Activated CD4-positive, alpha-beta T cell treated with anti-CD3 and anti-CD28 coated beads, Interleukin-2, amount 50 U/mL, for 24 hours (primary cell): ENCODE measurements at places on chromosomes 2 and 18.
A peak's percentile ranks its signal among the peaks of the same experiment; 100 is the strongest.

DNA sequence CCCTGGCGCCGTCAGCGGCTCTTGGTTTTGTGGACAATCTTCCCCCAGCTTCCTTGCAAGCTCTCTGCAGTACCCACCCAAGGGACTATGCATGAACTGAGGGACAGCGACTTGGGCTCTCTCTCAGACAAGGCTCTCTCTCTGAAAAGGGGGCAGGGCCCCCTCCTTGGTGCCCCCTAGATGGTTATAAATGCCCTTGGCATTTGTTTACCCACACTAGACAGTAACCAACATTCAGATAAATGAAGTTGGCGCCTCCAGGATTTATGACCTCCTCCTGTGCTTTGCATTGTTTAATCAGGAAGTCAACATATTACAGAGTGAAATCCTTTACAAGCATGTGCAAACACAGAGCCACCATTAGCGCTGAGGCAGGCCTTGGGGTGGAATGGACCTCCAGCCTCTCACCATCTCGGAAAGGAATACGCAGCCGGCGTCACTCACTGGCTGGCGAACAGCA, 547.4 kb upstream of the ID2 start:
- no peak for DNase-seq

GRCh38 chr2:135792401-135793150, 44.4 kb downstream of the LCT start:
- no peak for DNase-seq

DNA sequence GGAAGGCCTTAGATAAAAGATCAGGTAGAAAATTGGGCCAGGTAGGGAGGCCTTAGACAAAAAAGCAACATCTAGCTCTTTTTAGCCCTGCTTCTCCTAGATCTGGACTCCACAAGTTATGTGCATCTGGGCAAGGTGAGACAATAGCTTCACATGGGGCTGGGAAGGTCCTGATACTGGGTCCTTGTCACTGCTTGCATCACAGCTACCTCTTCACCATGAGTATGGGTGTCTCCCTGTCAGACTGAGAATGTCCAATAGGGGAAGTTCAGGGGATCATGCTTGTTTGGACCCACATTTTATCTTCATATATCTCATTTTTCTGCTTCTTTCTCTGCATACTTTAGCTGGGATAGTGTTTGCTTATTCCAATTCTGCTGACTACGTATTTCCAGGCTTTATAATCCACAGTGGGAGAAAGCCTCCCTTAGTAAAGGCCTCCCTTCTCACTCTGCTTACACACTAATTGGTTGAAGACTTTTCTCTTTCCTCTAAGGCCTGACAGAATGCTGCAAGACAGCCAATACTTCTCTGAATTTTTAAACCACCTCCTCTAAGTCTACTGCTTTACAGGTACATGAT, 189.6 kb downstream of the CYRIA start:
- no peak for DNase-seq

- peak; percentile 30 for DNase-seq
Measured at GRCh38 chr2:160493227-160494028, at the start of gene RBMS1. Gene RBMS1, minus strand, starts transcription at chr2:160493807. Its CDS starts 444 bp downstream, at chr2:160493363.

- DNase-seq: no peak
Measured at GRCh38 chr2:6975988-6976387, 58.8 kb downstream of the RNF144A start.

DNA sequence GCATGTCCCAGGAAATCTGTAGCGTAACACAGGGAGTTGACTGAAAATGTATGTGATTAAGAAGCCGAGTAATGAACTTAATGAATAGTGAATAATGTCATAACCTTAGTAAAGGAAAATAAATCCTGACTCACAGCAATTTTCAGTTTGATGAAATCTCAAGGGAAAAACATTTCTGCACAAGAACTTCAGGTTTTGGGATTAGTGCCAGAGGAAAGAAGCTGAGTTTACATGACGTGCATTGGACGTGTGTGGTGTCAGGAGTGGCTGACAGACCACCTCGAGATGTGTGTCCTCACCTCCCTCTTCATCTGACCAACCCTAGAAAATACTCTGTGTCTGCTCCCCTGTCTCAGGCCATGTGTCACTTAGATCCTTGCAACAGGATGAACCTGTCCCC, 39.1 kb downstream of the VWA3B start:
- DNase-seq: no peak

- no peak for DNase-seq
Measured at GRCh38 chr18:32867936-32868335, 95.1 kb upstream of the KLHL14 start.

DNA sequence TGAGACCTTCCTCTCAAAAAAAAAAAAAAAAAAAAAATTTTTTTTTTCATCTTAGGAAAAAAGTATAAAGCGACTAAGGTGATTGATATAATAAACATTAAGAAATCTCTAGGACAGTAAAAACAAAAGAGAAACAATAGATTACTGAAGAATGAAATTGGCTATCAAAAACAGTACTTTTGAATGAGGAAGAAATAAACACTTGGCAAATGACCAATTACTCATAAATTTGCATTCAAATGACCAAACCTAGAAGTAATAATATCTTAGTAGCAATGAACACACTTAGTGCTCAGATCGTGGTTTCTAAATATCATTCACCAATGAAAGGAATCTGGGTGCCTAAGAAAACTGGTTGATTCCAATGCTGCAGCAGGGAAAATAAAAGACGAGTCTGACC, 10.3 kb upstream of the SCRN3 start:
- DNase-seq: no peak

- no peak for DNase-seq
Measured at GRCh38 chr18:8249811-8250210, 359.4 kb upstream of the RAB12 start.

DNA sequence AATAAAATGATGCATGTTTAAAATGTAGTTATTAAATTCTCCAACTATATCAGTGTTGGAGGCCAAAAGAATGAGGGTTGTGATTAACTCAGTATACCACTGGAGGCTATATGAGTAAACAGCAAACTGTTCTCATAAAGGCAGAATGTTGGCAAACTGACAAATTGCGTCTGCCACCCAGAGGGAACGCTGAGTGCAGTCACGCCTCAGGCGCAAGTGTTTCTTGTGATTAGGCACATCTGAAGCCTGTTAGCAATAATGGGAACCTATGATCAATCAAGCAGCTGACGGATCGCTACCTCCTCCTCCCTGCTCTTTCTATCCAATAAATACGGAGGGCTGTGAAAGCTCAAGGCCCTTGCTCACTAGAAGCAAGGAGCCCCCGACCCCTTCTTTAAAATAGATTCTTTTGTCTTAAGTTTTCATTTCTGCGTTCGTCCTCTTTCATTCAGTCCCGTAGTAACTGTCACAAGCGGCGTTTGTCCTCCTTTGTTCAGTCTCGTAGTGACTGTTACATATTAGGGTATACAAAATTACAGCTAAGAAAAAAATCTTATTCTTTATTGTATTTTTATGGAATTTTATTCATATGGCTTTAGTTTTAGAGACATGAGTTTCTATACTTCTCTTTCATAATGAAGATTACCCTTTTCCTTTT, 16.3 kb upstream of the RMND5A start:
- DNase-seq: no peak

DNA sequence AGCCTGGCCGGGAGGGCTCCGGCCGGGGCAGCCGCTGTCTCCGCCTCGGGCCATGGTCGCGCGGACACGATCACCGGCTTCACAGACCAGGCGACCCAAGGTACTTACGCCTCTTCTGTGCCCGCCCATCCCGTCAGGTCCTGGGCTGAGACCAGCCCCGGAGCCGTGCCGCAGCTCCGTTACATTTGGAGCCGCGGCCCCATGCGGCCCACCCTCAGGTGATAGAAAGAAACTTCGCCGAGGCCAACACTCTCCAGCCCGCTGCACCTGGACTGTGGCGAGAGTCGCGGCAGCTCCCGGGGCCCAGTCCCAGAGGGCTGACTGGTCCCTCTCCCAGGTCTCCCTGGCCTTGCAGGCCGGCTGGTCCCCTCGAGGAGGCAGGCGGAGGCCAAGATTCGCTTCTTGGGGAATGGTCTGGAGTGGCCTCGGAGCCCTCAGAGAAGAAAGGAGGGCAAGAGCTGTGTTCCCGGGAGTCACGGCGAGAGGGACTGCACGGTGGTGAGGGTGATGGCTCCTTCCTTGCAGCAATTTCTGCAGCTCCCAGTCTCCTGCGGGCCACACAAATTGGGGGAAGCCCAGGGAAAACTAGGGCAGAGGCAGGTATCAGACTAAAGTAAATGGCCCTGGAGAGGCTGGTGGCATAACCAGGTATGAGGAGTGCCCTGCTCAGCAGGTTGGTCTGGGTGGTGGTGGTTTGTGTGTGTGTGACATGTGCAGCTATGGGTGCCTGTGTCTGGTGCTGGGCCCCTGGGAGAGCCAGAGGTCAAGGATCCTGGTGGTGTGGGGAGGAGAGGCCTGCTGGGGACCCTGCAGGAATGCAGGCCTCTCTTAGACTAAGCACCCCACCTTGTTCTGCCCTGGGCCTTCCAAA, 822 bp downstream of the GDF7 start:
- no peak for DNase-seq

DNA sequence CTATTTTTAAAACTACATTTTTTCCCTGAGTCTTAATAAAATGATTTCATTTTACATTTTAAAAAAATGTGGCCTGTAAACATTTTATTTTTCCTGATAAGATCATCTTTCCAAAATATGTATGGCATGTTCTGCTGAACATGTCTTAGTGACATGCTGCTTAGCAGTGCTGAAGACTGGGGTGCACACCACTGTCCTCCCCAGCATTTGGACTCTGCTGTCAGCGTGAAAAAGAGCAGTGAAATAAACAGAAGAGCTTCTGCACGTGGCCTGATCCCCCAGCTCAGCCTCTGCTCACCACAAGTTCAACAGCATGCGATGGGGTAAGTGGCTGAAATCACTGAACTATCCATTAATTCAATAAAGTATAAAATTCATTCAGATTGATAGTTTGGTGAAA, 81.6 kb upstream of the ZNF521 start:
- no peak for DNase-seq

DNA sequence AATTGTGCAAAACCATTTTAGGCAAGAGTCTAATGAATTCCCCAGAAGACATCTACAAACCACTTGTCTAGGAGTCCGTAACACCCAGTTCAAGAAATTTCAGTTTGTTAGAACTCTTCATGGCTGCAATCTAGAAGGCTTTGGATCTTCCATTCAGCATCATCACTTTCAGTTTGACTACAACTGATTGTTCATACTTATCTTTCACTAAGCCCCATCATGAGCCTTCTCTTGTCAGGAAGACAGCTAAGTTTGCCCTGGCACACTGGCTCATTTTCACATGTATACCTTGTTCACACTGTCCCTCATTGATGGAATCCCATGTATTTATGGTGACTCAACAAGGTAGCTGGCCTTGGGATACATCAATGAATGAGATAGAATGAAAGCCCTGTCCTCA, 898.4 kb upstream of the CELF4 start:
- no peak for DNase-seq

DNA sequence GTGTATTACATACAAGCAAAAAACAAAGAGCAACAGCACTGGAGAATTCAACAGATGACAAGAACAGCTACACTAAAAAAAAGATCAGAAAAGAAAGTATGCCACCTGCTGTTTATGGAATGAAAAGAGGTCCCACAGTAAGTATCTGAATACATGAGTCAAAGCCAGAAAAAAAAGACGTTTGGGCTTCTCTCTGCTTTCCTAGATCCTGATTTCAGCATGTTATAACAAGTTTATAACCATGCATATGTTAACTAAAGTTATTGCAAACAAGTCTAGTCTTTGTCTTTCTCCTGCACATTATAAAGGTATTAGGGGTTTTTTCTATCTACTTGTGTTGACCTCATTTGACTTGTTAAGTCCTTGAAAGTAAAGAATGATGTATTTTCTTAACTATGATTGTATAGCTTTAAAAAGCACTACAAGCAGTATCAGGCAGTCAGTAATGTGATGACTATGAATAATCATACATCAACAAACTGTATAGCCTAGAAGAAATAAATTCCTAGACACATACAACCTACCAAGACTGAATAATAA, 108.5 kb upstream of the COL5A2 start:
- DNase-seq: no peak

DNA sequence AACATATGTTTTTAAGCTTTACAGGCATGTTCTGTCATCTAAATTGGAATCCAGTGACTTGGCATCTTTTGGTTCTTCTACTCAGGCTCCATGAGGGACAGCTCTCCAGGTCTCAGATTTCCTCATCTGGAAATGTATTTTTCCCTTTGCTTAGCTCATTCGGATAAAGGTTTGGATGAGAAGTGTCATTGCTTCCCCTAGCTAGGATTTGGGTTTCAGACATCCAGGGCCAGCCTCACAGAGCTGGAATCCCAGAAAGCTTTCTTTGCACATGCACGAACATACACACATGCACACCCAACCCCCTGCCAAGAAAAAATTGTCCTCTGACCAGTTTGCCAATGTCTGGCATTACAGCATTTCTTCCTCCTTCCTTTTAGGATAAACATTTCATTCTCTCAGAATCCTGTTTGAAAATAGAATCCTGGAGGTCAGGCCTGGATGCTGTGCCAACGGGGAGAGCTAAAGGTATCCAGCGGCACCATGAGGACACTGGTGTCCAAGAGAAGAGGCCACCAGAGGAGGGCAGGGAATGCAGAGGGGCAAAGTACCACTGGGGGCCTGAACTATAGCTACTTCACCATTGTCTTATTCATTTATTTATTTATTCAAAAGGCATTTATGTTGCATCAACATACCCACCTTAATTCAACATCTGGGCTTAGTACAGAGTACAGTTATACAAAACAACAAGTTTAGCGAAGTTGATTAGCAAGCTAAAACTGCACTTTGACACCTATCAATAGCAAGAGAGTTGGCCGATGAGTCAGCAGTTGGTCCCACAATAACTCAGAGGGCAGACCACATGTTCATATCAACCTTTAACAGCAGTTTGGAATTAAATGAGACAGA, 97.9 kb upstream of the ATL2 start:
- no peak for DNase-seq

DNA sequence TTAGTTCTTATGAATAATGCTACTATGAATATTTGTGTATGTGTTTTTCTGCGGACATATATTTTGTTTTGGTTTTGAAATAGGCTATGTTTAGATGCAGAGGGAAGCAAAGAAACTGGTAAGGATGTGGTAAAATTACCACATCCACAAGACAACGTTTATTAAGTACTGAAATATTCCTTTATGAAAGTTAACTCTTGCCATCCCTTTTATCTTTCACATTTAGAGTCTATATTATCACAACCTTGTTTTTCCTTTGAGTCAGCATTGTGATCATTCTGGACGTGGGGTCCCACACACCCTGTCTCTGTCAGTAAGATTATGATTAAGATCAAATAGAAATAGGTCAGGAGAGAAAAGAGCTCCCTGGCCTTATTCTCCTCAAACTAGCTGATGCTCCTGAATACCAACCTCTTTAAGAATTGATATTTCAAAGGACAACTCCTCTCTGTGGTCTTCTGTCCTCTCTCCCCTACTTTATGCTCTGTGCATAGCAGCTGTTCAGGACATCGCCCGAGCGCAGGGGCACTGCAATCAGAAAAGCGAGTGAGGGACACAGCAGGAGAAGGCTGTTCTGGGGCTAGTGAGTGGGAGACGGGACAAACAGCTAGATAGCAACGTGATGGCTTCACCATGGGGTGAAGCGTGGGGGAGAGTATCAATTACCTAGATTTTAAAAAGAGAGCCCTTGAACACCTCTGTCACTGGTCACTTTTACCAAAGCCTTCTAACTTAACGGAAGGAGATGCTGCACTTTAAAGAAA, 12.2 kb downstream of the METAP1D start:
- no peak for DNase-seq

GRCh38 chr2:236360496-236360895, 96.3 kb upstream of the ASB18 start:
- no peak for DNase-seq
